Caki2 (cell line): ENCODE measurements at places on chromosomes 12 and 14. TPM values are rescaled to one million over a fixed set of nuclear protein-coding genes. Genes with fewer than 3 reads are reported as not detected.
A peak's percentile ranks its signal among the peaks of the same experiment; 100 is the strongest.

UNC79 gene
- total RNA-seq, result 0.03 TPM in 1 of 2 replicates, not detected in the other

KRT71 gene
- not detected in 2 replicates for total RNA-seq

DNA sequence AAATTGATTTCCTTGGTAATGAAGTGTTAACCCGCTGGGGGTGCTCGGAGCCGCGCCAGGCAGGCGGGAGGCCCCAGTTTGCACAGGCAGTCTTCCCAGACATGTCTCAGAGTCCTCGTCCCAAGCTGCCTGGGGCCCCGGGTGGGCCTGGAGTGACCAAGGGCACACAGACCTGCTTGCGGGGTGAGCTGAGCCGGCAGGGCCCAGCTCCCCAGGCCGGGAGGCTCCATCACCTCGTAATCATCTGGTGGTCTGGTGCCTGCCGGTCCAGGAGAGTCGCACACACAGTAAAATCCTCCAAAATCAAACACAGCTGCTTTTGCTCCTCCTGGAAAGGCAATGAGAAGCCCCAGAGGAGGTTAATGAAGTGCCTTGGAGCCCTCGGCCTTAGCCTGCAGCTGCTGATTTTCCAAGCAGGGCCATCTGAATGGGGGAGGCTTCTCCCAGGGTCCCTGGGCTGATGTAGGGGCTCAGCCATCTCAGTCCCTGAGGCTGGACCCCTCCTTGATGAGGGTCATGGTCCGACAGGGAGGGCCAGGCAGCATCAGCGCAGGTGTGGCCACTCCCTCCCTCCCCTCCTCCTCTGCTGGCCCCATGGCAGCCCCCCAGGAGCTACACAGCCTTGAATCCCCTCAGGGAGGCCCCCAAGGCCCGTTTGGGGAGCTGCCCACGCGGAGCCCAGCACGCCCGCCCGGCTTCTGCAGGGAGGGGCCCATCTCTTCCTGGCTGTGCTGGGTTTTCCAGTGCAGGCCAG lies 39.4 kb upstream of the FBRSL1 start:
- no peak for DNase-seq

DNA sequence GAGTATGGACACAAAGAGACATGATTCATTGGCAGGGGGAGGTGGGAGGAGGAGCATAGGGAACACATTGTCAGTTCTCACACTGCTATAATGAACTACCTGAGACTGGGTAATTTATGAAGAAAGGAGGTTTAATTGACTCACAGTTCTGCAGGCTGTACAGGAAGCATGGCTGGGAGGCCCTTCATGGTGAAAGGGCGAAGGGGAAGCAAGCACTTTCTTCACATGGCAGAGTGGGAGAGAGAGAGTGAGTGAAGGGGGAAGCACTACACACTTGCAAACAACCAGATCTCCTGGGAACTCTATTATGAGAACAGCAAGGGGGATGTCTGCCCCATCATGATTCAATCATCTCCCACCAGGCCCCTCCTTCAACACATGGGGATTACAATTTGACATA lies 391.8 kb downstream of the BMP4 start:
- no peak for DNase-seq

- DNase-seq, result peak; percentile 97
Observed at GRCh38 chr12:34022079-34022830, at the start of gene ALG10. ALG10 (plus strand) TSS chr12:34022496; CDS start chr12:34022600, 104 bp downstream.

DNA sequence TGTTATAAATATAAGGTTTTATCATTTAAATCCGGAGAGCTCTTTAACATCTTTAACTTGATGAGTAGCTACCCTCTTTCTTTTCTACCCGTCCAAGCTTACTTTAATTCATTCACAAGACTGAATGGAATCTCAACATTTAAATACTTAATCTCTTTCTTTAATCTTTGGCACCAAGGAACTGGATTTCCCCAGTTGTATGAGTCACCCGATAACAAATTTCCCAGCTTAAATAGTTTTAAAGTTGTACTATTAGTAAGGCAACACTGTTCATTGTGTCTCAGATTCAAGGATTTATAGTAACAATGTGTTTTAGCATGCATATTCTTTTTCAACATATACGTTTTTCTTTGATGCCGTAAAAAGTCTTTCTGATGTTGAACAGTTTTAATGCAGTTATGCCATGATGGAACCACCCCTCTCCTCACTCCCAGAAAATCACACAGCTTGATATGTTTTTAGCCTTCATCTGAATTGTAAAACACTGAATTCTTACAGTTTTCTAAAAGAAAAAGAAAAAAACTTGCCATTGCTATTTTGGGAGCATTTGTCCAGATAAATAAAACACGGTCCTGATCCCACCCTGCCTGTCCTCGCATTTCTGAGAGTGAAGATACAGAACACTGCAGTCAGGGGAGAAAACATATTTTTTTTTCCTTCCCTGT lies 16.0 kb upstream of the LRP6 start:
- DNase-seq, result peak; percentile 68

DNA sequence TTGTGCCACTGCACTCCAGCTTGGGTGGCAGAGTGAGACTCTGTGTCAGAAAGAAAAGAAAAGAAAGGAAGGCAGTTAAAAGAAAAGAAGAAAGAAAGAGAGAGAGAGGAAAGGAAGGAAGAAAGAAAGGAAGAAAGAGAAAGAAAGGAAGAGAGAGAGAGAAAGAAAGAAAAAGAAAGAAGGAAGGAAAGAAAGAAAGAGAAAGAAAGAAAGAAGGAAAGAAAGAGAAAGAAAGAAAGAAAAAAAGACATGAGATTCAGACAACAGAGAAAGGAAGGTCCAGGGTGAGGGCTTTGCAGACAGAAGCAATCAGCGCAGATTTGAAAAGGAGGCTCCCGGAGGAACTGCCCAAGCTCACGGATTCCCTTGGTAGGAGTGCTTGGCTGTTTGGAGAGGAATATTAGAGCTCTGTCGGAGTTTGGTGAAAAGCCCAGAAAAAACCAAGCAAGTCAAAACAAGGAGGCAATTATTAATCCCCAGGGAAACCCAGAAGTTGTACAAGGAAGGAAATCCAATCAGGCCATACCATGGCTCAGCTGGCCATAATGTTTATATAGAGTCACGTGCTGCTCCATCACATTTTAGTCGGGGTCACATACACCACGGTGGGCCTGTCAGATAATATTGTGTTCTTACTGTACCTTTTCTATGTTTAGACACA lies 11.6 kb upstream of the CCDC85C start:
- no peak for DNase-seq
